ENCODE measurements at places on chromosomes 1 and 21. TPM values are rescaled to one million over a fixed set of nuclear protein-coding genes. Genes with fewer than 3 reads are reported as not detected.

Gene OVAAL
- not detected for total RNA-seq

Gene OR2T35
- total RNA-seq = not detected

Gene RNF207
- total RNA-seq = 8.4 TPM

Gene NMNAT2
- total RNA-seq = not detected

GRCh38 chr1:154750681-154751665 is 119.1 kb downstream of the KCNN3 start:
- no peak for DNase-seq

DNA sequence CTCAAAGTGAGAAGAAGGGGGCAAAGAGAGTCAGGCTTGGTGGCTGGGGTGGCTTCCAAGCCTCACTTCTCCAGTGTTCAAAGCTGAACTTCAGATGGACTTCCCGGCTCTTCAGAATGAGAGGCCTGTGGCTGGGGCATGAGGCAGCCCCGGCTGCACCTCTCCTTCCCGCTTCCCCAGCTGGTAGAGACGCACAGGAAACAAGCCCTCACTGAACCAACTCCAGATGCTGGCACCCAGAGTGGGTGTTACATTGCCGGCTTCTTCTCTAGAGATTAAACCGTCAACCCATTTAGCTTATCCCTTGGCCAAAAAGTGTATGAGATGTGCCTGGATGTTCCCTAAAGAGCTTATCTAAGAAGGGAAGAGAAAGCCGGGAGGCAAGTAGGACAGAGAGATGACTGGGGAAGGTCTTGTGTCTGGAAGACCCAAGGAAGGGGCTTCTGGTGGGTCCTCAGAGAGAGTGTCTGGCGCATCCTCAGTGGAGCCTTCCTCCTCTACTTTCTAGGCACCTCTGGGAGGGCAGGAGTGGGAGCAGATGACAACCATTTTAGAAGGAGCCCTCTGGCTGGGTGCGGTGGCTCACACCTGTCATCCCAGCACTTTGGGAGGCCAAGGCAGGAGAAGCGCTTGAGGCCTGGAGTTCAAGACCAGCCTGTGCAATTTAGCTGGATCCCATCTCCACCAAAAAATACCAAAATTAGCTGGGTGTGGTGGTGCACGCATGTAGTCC is 2.0 kb downstream of the ADAMTSL4 start:
- peak; percentile 43 for DNase-seq

- no peak for DNase-seq
Measured at GRCh38 chr1:194268839-194269238, 1082.4 kb upstream of the B3GALT2 start.

Gene TMEM52
- total RNA-seq = 0.62 TPM

Gene CLIC6
- total RNA-seq = not detected

Gene G0S2
- not detected for total RNA-seq

Gene S100A1
- not detected for total RNA-seq

Gene OR6Y1
- total RNA-seq = not detected

Gene HEYL
- 0.25 TPM for total RNA-seq

- peak; percentile 22 for DNase-seq
Measured at GRCh38 chr1:91712981-91713841, 172.7 kb downstream of the TGFBR3 start.

GRCh38 chr1:2174348-2175054 is 20.1 kb downstream of the FAAP20 start:
- peak; percentile 45 for DNase-seq

Gene DNAJC6
- total RNA-seq = 1.9 TPM

DNA sequence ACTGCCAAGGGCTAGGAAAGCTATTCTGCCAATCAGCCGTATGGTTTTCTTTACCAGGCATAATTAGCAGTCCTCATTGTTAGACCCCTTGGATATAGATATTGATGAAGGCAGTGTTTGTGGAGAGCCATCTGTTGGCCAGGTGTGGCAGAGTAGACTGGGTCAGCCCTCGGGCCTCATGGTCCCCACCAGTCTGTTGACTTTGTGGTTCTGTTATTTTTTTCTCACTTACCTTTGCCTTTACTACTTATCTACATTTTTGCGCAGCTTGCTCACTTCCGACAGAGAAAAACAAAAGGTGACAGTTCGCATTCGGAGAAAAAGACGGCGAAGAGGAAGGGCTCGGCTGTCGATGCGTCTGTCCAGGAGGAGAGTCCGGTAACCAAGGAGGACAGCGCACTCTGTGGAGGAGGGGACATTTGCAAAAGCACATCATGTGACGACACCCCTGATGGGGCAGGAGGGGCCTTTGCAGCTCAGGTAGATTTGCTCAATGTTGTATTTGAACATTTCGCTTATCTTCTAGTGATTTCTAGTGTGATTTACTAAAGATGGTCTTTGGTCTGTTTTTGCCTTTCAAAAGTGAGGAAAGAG is 2.3 kb downstream of the PCNT start:
- no peak for DNase-seq

DNA sequence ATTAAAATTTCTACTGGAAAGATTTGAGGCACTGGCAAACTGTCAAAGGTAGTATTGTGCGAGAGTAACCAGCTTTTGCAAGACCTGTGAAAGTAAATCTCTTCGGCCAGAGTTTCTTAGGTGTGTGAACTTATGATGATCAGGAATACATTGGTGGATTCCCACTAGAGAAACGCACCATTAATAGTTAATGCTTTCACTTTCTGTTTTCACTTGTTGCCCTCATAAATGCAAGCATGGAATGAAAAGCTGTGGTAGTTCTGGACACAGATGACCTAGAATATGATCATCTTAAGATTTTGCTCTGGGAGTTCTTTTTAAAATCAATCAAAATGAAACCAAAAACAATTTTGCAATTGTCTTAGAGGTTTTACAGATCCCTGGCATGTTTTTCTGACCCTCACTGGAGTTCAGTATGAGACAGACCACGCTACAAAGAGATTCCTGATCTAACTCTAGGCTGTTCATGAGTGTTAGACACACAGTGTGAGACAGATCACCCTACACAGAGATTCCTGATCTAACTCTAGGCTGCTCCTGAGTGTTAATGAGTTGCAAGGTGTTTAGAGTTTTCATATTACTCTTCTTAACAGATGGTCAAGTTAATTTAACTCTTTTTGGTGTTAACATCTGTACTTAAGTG is 98.8 kb downstream of the SDCCAG8 start:
- peak; percentile 26 for DNase-seq

DNA sequence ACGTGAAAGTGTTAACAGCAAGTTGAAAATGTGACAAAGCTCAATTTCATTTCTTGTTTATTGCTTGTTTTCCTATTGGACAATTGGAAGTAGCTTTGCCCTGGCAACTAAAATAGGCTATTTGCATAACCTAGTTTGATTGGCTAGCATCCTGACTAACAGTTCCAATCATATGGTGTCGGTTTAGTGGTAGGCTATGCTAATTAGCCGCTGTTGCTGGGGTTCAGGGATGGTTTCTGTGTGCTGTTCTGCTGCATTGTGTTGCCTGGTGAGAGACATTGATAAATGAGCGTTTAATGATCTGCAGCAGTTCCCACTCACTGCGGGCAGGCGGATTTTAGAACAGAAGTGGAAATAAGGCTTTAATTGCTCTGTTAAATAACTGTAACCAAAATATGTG is 68.5 kb downstream of the DYRK1A start:
- DNase-seq = peak; percentile 30

DNA sequence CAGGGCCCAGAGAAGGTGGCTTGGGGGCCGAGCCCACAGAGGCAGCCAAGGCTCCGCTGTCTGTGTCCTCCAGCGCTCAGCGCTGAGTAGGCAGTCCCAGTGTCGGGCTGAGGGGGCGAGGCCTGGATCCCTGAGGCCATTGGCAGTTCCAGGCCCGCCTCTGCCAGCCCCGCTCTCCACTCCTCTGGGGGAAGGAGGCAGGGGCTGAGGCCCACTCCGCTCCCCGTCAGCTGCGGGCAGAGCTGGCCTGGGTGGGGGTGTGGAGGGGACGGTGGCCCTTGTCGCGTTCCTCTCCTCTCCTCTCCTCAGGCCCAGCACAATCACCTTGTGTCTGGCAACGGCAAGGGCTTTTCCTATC is 132.8 kb downstream of the CASZ1 start:
- DNase-seq = no peak

Gene ZFP69B
- total RNA-seq = 2.1 TPM

- DNase-seq = no peak
Measured at GRCh38 chr1:228530951-228531731, 44.0 kb downstream of the RNF187 start.

Gene TRIM45
- total RNA-seq = 0.84 TPM

Gene CC2D1B
- total RNA-seq = 51.4 TPM

GRCh38 chr1:942864-943533 is 16.1 kb downstream of the NOC2L start:
- no peak for DNase-seq

Gene PEX19
- total RNA-seq = 44.4 TPM
